NCI-H524 treated with DMSO at 0.1 percent for 48 hours (cell line): ENCODE measurements at places on chromosomes 5 and 9.

GRCh38 chr5:89055695-89056085 is 172.7 kb upstream of the MEF2C start:
- no peak for DNase-seq

DNA sequence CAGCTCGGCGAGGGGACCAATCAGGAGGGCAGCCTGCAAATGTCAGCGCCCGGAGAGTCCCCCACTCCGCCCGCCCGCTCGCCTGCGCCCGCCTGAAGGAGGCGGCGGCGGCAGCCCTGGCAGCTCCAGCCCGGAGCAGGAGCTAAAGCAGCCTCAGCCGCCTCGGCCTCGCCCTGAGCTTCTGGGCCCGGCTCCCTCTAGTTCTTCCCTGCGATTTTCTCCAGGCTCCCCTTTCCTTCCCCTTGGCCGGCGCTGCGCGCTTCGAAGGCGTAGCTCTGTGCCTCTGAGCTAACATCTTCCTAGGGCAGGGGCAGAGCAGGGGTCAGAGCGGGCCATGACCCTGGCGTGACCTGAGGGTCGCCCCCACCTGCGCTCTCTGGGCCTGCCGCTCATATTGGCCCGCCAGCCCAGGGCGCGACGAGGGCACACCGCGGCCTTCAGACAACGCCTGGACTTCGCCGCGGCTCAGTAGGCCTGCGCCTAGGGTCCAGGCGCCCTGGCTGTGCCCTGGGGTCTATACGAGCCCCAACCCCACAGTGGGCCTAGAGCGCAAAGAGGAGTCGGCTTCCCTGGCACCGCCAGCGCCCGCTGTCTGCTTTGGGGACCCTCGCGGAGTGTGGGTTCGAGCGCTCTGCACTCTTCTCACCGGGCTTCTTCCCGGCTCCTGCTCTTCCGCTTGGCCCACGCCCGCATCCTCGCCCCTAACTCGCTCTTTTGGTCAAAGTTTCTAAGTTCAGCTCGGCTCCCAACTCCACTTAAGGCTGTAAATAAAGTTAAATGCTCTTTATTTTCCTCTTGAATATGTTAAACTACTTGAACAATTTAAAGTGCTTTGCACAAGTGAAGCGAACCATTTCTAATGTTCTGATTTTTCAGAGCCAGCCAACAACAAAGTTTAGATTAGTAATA is 504 bp upstream of the OTP start:
- DNase-seq: no peak

- DNase-seq: no peak
Measured at GRCh38 chr5:137997726-137998213, 35.1 kb downstream of the FAM13B start.

DNA sequence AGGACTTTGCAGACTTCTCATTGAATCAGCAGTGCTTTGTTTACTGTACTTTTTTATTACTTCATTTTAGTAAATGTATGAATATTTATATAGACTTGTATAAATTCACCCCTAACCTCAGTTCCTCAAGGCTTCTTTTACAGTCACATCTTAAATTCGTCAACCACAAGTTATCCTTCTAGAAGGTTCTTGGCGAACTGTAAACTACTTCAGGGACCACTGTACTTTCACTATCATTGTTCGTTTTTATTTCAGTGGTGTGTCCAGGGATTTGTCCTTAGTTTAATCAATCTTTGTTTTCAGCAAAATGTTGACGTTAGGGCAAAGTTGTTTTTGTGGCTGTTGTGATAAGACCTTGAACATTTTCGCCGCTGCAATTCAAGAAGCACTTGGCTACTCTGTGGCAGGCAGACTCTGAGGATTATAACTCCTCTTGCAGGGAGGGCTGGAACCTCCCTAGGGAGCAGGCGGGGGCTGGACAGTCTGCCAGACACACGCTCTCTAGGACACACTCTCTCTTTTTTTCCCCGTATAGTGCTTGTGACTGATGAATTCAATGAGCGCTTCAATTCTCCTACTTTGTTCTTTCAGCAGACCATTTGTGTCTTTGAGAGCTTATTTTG is 252.8 kb downstream of the FBXL7 start:
- DNase-seq: peak; percentile 86

DNA sequence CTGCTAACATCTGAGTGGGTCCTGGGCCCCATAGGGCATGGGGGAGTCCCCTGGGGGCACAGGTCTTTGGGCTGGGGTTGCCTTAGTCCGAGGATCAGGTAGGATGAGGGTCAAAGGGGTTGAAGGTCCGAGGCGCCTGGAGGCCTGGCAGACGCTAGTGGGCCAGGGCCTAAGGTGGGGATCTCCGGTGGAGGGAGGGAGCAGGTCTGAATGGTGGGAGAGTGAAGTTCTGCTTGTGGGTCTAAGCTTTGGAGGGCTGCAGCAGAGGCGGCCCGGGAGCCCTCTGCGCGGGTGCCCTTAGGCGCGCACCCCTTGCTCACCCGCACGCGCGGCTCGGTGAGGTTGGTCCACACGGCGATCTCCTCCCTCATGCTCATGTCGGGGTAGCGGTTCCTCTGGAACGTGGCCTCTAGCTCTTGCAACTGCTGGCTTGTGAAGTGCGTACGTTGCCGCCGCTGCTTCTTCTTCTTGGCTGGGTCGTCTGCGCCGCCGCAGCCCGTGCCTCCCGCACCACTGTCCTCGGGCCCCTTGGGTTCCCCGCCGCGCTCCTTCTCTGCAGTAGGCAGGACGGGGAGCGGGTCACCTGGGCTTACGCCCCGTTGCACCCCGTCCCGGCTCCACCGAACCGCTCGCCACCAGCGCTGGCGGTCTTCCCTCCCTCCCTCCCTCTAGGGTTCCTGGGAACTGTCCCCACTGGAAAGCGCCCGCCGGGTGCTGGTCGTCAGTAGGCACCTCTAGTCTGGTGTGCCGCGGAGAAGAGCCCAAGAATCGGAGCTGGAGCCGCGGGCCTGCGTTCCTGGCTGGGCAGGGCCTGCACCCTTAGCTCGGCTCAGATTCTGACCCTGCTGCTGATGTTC is 2.8 kb downstream of the PITX1 start:
- no peak for DNase-seq

DNA sequence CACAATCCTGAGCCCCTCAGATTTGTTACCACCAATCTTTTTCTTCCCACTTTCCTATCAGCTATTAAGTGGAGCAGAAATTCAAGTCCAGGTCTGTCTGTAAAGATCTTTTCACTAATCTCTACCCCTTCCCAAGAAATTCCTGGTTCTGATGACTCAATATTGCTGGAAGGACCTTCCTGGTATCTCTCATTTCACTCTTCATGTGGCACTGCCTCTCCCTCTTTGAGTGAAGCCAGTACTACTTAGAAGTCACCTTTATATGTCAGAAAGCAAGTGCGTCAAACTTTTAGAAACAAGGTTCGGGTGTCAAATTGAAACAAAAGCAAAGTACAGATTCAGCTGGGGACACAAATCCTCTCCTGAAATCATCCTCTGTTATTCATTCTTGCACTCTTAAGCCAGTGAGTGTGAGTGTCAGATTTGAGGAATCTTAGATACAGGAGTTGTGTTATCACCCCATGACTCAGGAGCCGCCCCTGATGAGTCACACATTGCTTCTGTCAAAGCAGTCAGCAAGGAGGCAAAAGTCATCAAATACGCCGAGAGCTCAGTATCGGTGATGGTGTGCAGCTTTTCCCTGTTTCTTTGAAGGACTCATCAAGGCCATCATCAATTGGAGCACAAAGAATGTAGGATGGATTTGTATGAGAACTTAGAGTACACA is 313.0 kb downstream of the CETN3 start:
- DNase-seq: no peak

- no peak for DNase-seq
Measured at GRCh38 chr9:134942788-134943184, 25.1 kb upstream of the FCN1 start.

- DNase-seq: no peak
Measured at GRCh38 chr5:1347571-1347970, 2.7 kb upstream of the CLPTM1L start.

- no peak for DNase-seq
Measured at GRCh38 chr5:14528115-14528514, 53.5 kb upstream of the OTULINL start.

DNA sequence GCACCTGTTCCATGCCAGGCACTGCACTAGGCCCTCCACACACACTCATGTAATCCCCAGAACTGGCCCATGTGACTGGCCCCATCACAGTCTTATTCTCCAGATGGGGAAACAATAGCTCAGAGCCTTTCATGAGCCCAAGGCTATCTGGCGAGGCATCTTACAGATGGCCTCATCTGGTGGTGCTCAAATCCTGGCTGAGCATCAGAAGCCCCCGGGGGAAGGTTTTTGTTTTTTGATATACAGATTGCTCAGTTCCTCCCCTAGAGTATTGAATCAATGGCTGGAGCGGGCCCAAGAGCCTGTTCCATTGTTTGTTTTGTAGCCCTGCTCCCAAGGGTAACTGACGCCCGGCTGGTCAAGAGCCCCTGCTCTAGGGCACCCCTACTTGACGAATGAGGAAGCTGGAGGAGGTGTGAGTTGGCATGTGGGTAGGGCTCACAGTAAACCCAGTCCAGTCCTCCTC is 145.3 kb upstream of the RAPGEF1 start:
- peak; percentile 96 for DNase-seq

- DNase-seq: no peak
Measured at GRCh38 chr9:114830546-114830945, 24.7 kb upstream of the TNFSF15 start.

DNA sequence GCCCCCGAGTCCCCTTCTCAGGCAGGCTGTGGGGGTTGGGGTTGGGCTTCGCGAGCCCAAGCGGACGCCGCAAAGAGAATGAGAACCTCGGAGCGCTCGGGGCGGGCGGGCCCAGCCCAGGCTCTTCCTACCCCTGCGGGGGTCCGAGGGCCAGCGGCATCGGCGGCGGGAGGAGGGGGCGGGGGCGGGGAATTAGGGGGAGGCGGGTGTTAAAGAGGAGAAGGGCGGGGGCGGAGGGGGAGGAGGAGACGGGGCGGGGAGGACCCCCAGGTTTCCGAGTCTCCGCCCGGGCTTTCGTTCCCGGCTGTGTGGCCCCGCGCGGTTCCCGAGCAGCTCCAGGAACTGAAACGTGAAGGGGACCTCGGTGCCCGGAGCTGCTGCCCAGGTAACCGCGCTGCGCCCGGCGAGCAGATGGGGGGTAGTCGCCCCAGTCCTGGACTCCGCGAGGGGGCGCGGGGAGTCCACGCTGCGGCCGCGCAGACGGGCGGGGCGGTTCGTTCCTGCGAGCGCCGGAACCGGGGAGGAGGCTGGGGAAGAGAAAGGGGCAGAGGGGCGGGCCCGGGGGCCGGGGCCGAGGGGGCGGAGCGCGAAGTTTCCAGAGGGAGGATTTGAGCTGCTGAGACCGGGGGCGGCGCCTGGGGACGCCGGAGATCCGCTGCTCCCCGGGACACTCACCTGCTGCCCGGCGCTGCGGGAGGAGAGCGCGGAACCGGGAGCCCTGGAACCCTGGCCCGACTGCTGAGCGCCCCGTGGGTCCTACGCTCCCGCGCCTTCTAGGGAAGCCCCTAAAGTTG is 38.4 kb upstream of the PLEKHG4B start:
- DNase-seq: peak; percentile 44

GRCh38 chr5:175798626-175799025 is 72.8 kb upstream of the CPLX2 start:
- DNase-seq: no peak

DNA sequence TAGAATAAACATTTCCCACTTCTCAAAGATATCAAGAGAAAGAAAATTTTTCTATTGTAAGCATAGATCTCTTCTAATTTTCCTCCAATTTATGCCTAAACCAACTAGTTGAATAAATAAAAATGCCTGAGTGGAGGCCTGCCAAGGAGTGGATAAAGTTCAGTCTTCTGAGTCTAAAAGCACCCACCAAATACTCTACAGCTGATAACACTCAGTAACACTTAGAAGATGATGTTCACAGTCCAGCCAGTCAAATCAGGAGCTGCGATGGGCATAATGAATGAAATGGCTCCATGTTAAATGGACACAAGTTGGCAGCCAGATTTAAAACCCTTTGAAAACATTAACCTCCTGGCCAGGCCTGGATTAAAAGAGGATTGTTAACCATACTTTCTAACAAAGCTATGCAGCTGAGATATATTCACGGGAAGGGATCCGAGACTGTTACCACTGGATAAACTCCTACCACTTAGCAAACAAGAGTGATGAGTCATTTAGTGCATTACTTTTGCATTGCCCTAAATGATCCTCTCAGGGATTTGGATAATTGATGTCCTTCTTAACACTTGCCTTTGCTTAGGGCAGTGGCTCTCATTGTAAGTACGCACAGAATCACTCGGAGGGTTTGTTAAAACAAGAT is 63.7 kb upstream of the CCDC112 start:
- DNase-seq: no peak

DNA sequence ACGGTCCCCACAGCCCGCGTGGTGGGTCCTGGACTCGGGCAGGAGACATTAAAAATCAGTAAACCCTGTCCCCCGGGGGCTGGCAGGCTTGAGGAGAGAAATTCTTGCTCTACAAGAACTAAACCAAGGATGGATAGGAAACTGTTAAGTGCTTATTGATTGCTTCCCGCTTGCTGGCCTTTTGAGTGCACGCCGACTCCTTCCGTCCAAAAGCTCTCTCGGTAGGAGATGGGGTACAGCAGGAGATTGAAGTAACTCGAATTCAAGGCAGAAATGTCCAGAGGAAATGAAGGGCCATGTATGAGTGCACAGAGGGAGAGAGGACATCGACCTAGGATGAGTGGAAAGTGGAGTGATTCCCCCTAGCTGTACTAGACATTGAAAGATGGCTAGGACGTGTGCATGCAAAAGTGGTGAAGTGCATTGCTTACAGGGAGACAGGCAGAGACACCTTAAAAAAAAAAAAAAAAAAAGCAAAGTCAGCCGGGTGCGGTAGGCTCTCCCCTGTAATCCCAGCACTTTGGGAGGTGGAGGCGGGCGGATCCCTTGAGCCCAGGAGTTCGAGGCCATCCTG is 923 bp downstream of the RECK start:
- DNase-seq: no peak

DNA sequence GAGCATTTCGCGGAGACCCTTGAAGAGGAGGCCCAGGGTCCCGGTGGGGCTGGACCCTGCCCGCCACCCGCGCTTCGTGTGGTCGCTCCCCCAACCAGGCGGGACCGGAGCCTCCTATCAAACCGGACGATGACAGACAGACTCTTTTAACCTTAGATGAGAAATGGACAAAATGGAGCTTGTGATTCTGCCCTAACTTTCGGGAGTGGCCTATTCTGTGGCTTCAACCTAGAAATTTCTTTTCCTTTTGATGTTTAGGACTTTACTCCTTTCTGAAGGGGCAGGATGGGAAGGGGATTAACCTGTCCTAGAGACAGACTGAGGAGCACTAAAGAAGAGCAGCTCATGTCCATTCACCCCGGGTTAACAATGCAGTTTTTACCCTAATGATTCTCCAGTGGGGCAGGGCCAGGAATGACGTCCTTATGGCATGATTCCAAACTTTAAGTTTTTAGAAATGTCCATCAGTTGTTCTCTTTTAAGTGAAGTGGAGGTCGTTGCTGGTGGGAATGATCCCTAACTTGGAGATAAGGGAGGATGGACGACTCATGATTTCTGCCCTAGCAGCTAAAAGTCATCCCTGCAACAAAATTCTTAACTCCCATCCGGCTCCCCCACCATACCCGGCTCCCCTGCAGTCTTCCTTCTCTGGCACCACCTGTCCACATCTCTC is 1.0 kb downstream of the NIPSNAP3A start:
- no peak for DNase-seq

- no peak for DNase-seq
Measured at GRCh38 chr5:150208187-150209098, 18.6 kb downstream of the SLC6A7 start.

GRCh38 chr9:84939774-84940173 is 270.2 kb downstream of the NTRK2 start:
- DNase-seq: no peak

- DNase-seq: no peak
Measured at GRCh38 chr9:130544364-130544763, 35.0 kb upstream of the FUBP3 start.
